ENCODE measurements at places on chromosomes 5 and 9.

- peak; percentile 98 for DNase-seq
Observed at GRCh38 chr5:179275941-179276837, 69.1 kb downstream of the ADAMTS2 start.

- DNase-seq = peak; percentile 16
Observed at GRCh38 chr9:115775659-115776058, 377.9 kb upstream of the PAPPA start.

- peak; percentile 48 for DNase-seq
Observed at GRCh38 chr9:107999890-108000289, 510.3 kb upstream of the KLF4 start.

GRCh38 chr9:76810377-76810957 is 46.2 kb downstream of the PCA3 start:
- DNase-seq = peak; percentile 70

GRCh38 chr5:129249886-129250285 is 155.3 kb downstream of the ISOC1 start:
- DNase-seq = no peak

GRCh38 chr5:39302472-39302871 is 61.8 kb downstream of the C9 start:
- no peak for DNase-seq

DNA sequence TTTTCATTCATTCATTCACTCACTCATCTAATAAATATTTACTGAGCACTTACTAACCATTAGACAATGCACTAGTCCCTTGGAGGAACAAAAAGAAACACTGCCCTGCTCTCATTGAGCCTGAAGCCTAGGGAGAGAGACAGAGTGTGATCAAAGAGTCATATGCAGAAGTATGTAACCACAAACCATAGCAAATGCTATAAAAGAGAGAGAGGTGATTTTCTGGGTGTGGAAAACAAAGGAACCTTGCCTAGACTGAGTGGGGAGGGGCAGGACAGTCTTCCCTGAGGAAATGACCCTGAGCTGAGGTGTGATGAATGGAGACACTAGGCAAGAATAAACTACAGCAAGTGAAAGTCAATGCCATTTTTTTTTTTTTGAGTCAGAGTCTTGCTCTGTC is 10.8 kb upstream of the ADRA1B start:
- DNase-seq = peak; percentile 92

GRCh38 chr9:81622471-81623255 is 66.7 kb downstream of the TLE1 start:
- no peak for DNase-seq

DNA sequence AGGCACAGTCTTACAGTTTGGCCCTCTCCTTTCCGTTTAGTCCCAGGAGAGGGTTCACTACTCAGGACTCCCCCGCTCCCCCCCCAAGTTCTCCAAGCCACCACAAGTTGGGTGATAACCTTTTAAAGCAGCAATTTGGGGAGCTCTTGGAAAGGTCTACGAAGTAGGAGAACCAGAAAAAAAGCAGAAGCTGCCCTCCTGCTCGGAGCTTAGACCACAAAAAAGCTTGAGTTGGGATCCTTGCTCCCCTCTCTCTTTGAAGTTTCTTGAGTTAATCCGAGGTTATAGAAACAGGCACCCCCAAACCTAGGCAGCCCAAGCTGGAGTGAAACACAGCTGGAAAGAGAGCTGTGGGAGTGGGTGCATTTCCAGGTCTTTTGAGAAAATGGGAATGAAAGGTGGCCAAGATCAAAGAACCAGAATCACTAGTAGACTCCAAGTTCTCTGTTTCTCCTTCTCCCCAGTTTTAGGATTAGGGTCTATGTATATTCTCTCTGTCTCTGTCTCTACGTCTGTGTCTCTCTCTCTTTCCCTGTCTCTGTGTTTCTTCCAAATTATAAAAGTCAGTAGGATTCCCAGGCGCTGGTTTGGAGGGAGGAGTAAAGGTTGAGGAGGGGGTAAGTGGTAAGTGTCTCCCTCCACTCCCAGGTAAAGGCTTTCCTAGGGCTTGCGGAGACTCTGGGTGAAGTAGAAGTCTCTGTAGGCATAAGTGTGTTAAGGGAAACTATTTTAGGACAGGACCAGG is 2.8 kb downstream of the LHX2 start:
- no peak for DNase-seq

DNA sequence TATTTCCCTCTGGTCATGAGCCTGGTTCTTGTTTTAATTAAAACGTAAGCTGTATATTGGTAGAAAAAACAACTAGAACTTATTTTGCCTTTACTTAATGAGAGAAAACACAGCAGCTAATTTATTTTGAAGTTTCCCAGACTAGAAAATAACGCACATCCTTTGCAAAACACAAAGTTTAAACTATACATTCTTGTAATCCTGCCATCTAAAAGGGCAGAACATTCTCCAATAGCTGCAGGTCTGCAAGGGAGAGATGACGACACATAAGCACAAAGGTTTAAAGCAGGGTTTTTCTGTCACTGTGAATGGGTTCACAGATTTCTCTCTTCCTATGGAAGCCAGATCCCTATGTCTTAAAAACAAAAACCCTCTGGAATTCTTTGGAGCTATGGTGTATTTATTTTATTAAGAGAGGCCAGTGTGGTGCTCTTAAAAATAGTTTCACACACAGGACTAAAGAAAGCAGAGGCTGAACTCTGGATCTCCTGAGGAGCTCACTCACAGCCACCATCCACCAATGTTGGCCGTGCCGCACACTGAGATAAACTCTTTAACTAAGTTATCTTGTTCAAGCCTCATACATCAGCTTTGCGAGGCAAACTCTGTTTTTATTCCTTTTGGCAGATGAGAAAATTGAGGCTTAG is 82.4 kb downstream of the SNCAIP start:
- DNase-seq = no peak

DNA sequence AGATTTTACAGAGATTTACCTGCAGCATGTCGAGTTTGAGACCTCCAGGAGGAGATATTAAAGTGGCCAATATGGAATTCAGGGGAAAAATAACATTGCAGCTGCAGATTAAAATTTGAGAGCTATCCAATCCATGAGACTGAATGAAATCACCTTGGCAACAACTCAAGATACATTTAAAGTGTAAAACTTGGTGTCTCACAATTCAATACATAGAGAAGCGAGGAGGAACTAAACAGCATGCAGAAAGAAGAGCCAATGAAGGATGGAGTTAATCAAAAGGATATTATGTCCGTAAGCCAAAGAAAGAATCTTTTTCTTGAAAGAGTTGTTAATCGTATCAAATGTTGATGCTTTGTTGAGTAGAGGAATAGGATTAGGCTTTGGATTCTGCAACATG is 455.1 kb downstream of the CDH18 start:
- no peak for DNase-seq

DNA sequence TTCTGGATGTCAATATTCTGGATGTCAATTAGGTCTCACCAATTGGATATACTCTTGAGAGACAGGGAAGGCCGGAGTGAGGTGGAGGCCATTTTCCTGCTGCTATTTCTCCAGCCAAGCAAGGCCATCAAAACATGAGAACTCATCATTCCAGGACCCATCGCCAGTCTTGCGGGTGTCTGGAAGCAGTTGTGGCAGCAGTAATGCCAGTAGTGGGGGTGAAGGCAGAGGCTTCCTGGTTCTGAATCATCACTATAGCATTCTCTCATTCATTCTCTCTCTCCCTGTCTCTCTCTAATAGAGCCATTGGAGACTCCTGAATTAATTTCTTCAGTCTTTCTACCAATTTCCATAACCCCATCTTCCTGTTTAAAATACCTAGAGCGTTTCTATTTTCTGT is 71.8 kb downstream of the EGFLAM start:
- DNase-seq = peak; percentile 59

GRCh38 chr5:149381986-149382338 is 2.9 kb upstream of the IL17B start:
- DNase-seq = peak; percentile 67

DNA sequence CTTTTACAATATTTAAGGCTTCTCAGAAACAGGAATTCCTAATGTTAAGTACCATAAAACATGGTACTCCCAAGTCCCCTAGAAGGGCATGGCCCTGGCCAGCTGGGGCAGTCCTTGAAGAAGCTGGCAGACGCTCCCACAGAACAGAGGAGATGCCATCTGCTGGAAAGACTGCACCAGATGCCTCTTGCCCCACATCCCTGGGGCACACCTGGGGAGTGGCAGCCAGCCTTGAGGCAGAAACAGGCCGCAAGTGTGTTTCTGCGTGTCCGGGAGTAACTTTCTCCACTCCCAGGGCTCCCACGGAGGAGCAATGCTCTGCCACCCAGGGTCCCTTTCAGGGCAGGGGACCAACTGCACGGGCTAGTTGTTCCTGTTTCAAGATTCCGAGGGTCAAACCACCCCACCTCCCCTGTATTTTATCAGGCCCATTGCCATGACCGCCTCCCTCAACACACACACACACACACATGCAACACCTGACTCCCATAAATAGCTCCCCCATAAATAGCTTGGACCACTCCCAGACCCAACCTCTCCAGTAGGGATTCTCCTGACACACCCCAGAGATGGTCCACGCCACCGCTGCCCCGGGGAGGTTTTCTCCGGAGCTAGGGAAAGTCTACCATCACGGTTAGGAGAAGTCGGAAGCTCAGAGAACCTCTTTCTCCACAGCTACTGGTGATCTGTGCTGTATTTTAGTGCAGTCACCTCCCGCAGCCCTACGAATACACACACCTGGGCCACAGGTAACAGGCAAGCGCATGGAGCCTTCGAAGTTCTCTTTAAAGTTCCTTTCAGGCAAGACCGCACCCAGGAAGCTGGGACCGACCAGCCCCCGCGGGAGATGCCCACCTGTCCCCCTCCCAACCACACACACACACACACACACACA is 1.5 kb downstream of the SPOCK1 start:
- no peak for DNase-seq

DNA sequence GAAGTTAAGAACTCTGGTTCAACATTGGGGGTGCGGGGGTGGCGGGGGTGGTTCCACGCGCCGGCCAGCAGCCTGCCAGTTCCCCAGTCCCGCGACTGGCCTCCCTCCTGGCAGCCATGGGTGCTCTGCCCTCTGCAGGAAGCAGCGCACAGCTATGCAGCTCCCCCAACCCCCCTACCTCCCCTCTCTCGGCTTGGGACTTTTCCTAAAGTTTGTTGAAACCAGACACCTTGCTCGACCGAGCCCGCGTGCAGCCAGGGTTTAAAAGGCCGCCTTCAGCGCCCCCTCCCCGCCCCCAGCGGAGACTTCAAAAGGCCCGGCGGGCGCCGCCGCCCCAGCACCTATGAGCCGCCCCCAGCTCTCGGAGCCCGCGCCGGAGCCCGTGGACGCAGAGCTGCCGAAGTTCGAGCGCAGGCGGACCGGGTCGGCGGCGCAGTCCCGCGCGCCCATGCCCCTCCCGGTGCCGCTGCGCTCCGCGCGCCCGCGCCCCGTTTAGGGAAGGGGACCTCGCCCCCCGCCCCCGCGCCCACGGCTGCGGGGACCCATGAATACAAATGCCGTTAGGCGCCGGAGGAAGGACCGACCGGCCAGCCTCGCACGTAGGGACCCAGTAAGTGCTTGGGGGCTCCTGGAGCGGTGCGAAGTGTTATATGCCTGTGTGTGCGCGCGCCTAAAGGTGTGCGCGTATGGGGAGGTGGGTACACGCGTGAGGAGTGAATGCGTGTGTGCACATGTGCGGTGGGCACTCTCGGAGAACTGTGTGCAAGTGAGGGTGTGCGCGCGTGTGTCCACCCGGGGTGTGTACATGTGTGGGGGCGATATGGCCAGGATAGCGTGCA is 1.4 kb upstream of the COL27A1 start:
- no peak for DNase-seq

DNA sequence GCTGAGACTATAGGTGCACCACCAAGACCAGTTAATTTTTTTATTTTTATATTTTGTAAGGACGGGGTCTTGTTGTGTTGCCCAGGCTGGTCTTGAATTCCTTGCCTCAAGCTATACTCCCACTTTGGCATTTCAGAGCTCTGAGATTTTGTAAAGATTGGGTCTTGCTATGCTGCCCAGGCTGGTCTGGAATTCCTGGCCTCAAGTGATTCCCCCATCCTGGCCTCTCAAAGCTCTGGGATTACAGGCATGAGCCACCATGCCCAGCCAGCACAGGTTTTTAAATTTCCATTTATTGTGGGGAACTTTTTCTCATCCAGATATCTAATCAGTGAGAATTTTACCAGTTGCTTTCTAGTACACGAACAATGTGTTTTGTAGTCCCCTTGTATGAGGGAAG is 156.1 kb upstream of the VLDLR start:
- no peak for DNase-seq

- no peak for DNase-seq
Observed at GRCh38 chr9:34628656-34629490, at the start of gene ARID3C. Gene ARID3C (minus strand): TSS chr9:34629066. CDS start chr9:34628014, 1,052 bp downstream.

DNA sequence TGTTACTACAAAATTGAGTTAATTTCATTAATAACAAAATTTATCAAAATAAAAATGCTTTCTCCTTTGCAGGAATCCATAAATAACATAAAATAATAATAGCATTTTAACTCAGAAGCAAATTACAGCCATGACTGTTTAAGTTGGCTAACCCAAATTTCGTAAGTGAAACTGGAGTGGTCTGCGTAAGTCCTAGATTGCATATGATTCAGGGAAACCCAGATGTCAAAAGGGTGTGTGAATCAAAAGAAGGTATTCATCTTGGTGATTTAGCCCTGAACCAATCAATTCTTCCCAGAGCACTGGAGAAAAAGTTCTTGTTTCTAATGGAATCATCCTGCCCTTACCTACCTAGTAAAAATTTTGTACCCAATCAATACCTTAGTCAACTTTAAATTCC is 547.6 kb downstream of the RAB3C start:
- DNase-seq = peak; percentile 30

GRCh38 chr5:172454358-172455086 is at the start of gene SH3PXD2B:
Gene SH3PXD2B (minus strand): TSS chr5:172454525. CDS start chr5:172454352, 173 bp downstream.
- DNase-seq = peak; percentile 41

GRCh38 chr5:14407051-14407450 is 174.5 kb upstream of the OTULINL start:
- DNase-seq = no peak

DNA sequence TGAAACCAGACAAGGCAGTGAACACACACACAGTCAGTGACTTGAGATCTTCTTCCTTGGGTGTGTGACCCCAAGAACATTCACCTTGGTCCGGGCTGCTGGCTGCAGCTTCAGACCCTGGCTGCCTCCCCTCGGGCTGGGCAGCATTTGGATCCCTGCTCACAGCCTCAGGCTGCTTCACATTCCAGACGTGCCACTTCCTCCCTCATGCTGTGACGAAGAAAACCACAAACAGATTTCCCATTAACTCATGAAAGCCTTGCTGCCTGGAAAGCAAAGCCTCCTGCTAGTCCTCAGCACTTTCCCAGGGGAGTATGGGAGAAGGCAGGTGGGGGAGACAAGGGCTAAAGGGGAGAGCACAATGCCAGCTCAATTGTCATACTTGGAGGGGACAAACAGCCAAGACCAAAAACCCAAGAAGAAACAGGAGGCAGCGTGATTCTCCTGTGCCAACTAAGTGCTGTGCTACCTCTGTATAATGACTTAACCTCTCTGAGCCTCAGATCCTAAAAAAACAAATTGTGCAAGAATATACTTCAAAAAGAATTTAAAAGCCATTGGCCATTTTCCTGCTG is 594.6 kb upstream of the BRINP1 start:
- DNase-seq = peak; percentile 99

- DNase-seq = no peak
Observed at GRCh38 chr5:135811007-135811406, 23.5 kb upstream of the SLC25A48 start.

Measured in AG10803 (cell line).